Endothelial cell of umbilical vein (primary cell): ENCODE measurements at places on chromosomes 6 and 20. TPM values are rescaled to one million over a fixed set of nuclear protein-coding genes. Genes with fewer than 3 reads are reported as not detected.

DNA sequence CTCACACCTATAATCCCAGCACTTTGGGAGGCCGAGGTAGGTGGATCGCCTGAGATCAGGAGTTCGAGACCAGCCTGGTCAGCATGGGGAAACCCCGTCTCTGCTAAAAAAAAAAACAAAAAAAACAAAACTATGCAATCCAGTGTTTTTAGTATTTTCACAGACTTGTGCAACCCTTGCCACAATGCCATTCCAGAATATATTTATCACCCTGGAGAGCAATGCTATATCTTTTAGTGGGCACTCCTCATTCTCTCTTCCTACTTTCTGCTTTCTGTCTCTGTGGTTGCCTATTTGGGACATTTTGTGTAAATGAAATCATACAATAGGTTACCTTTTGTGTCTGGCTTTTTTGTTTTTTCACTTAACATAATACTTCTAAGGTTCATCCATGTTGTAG is 39.1 kb upstream of the MROH8 start:
- peaks cover 11% of the 10 kb centered on the region for H3K36me3 ChIP-seq
- no peaks in the 10 kb centered on the region for H3K4me1 ChIP-seq
- H3K4me3 ChIP-seq: no peak overlapping the region

DNA sequence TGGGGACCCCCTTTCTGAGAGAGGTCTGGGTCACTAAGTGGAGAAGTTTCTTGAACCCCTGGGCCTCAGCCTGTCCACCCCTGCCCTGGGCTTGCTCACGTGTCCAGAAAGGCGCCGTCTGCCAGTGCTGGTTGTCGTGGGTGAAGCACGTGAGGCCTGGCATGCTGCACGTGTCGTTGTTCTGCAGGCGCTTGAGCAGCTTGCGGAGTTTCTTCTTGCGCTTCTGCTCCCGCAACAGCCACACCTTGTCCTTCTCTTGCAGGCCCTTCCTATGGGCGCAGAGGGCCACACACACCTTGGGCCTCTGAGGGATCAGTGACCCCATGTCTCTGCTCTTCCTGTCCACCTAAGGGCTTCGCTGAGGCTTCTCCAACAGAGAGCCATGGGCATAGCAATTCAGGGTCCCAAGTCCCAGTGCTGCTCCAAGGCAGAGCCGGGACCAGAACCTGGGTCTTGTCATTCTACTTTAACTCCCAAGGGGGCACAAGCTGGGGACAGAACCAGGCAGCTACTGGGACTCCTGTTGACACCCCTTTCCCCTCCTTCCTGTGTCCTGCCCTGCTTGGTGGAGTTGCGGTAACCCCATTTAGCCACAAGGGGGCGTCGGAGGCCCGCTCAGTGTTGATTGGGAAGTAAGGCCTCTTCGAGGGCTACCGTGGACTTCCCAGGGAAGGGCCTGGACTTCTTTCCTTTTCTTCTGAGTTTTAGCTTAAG is 121.8 kb downstream of the SULF2 start:
- H3K36me3 ChIP-seq: peaks cover 3% of the 10 kb centered on the region
- H3K4me1 ChIP-seq: peaks cover 7% of the 10 kb centered on the region
- H3K27ac ChIP-seq: no peak overlapping the region
- no peaks in the 10 kb centered on the region for H3K27me3 ChIP-seq

- H3K4me3 ChIP-seq: no peak overlapping the region
- no peaks in the 10 kb centered on the region for H3K27me3 ChIP-seq
- H3K4me1 ChIP-seq: no peaks in the 10 kb centered on the region
- DNase-seq: no peak
- H3K27ac ChIP-seq: no peak overlapping the region
These were observed 432.3 kb downstream of the CD83 start for GRCh38 chr6:14549871-14550270.

DNA sequence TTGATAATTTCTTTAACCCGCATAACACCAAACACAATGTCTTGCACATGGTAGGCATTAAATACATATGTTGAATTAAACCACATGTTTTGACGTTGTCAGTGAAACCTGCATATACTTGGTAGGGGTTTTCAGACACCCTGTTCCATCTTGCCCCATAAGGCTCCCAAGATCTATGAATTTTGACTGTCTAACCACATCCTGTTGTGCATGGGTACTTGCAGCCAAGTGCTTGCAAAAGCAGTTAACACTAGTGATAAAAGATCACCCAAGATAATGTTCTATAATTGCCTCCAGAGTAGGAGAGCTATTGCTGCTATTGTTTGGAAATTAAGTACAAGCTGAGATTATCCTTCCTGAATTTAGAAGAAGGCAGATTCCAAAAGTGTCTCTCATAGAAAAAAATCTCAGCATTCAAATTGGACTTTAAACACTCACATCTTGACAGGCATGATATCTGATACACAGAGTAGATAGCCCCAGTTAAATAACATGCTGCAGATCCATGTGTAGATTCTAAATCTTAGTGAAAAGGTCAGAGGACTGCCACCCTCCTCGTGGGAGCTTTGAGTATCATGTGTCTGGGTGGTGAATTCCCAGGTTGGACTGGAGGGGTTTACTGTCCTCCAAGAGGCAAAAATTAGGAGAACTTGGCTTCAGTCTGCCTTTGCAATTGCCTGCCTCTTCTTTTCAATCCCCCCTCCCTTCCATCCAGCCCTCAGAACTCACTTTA is 25.8 kb upstream of the CCN6 start:
- peaks cover 2% of the 10 kb centered on the region for H3K27me3 ChIP-seq
- H3K4me1 ChIP-seq: no peaks in the 10 kb centered on the region
- no peak overlapping the region for H3K27ac ChIP-seq
- H3K36me3 ChIP-seq: no peaks in the 10 kb centered on the region
- H3K4me3 ChIP-seq: no peak overlapping the region

CCN6 gene
- total RNA-seq: not detected in 2 replicates

- peaks cover 6% of the 10 kb centered on the region for H3K36me3 ChIP-seq
- no peak overlapping the region for H3K27ac ChIP-seq
- DNase-seq: no peak
- H3K27me3 ChIP-seq: no peaks in the 10 kb centered on the region
- peaks cover 5% of the 10 kb centered on the region for H3K4me1 ChIP-seq
These were observed 30.7 kb downstream of the ASIP start for GRCh38 chr20:34271956-34272355.
